HAP-1 (cell line): ENCODE measurements at places on chromosomes 7 and 10.

DNA sequence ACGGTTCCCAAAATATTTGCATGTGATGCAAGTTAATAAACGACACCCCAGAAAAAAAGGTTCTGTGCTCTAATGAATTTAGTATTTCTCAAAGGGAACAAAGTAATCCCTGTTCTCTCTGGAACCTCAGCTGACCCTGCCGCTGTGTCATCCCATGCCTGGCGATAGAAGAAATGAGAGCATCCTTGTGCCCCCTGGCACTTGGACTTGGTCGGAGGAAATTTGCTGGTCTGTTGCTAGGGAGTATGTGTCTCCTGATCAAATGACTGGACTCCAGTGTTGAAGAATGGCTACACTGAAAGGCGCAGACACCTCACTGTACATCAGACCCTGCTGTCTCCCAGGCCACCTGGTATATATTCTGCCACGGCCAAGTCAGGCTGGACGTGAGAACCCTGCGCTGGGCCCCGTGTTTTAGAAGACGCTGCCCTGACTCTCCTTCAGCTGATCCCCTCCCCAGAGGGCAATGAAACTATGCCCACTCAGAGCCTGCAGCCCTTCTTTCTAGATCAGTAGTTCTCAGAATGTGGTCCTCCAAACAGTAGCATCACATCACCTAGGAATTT lies 67.2 kb downstream of the THNSL1 start:
- no peak for DNase-seq

DNA sequence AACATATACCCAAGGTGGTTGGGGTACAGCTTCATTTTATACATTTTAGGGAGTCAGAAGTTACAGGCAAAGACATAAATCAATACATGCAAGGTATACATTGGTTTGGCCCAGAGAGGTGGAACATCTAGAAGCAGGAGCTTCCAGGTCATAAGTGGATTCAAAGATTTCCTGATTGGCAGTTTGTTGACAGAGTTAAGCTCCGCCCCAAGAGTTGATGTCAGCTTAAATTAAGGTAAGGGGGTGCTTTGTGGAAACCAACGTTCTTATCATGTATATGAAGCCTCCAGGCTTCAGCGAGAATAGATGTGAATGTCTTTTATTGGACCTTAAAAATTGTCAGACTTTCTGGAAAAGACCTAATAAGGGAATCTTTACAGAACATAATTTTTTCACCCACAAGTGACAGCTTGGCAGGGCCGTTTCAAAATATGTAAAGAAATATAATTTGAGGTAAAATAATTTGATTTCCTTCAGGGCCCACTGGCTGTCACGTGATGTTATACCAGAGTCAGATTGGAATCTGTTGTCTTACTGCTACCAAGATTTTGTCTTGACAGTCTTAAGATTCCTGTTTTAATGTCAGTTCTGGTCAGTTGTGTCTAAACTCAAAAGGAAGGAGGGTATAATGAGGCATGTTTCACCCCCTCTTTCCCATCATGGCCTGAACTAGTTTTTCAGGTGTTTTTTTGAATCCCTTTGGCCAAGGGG lies 6.3 kb upstream of the PANK1 start:
- no peak for DNase-seq

DNA sequence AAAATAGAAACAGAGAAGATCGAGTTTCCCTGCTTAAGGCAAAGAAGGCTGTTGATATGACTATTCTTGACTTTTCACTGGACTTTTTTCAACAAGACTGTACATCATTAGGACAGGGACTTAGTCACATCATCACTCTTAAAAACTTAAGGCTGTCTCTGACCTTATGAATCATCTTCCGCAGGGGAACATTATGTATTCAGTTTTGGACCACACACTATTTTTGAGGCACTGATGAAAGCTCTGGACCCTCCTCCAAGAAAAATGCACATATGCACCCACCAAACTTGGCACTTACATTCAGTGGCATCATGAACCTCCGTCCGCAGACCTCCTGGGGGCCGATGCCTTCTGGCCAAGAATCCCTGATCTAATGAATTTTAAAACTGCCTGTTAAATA lies 96.4 kb downstream of the CALD1 start:
- DNase-seq, result no peak

GRCh38 chr10:113059371-113059780 lies 109.3 kb downstream of the TCF7L2 start:
- peak; percentile 73 for DNase-seq
